ENCODE measurements at places on chromosomes 13 and 19.

DNA sequence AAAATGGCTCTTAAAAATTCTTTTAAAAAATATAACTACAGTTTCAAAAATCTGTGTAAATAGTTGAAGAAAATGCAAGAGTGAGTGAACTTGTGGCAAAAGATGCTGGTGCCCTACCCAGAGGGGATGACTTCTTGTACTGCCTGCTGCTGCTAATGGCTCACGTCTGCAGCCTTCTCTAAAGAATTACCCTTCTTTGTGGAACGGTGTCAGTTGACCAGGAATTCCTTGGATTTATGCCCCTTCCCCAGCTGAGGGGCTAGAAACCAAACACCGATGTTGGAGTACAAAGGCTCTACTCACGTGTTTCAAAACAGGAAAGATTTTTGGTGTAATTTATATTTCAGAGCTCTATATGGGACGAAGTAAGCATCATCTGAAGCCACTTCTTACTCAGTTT is 1582.8 kb downstream of the OLFM4 start:
- no peak for DNase-seq

DNA sequence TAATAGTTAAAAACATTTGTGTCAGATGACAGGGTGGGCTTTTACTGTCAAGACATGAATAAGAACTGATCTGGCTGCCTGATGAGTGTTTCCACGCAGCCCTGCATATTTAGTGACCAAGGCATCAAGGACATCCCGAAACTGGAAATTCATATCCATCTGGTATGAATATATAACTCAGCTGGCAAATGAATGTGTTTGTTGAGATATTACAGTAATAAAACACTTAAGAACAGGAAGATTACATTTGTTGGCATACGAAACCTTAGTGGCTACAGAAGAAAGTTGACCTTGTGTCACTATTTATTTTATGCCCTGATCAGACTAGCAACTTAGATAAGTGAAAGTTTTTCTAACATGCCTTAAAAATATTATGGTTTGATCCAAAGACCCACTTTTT is 32.8 kb downstream of the RAP2A start:
- no peak for DNase-seq

GRCh38 chr13:110813646-110814624 is 100.4 kb downstream of the ING1 start:
- no peak for DNase-seq

DNA sequence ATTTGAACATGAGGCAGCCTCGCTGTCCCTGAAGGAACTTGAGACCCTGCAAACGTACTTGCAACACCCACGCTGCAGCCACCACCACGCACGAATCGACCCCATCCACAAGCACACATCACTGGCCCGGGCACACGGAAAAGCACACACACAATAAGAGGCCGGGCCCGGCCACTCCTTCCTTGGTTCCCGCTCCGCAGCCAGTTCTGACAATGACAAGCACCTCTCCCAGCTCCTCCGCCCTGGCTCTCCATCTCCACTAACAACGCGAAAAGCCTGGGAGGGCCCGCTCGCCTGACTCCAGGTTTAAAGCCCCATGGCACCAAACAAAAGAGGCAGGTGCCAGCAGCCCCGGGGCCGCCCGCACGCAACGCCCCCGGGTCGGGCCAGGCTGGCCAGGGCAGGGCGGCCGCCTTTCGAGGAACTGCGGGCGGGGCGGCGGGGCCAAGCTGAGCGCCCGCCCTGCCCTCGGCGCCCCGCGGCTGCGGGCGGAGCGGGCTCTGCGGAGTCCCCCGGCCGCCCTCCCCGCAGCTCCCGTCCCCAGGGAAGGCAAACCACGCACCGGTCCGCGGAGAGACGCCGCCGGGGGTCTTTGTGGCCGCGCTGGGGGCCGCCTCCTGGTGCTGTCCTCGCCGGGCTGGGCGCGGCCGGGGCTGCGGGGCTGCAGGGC is 495 bp downstream of the DCLK1 start:
- no peak for DNase-seq

- DNase-seq: no peak
Measured at GRCh38 chr13:52925251-52925650, 76.8 kb upstream of the PCDH8 start.

DNA sequence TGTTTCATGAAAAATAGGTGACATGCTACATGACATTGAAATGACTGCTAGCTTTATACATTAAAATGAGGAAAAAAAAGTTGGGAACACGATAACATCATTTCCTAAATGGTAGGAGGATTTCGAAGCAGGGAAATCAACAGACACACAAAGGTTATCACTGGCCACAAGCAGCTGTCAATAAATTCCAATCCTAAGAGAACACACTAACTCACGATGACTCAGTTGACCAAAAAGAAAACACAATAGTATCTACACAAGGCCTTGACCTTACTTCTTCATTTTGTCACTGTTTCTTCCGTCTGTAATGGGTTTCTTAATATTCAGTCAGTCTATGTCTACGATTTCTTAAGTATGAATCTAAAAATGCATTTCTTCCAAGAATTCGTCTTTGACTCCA is 36.5 kb downstream of the STARD13 start:
- DNase-seq: no peak

DNA sequence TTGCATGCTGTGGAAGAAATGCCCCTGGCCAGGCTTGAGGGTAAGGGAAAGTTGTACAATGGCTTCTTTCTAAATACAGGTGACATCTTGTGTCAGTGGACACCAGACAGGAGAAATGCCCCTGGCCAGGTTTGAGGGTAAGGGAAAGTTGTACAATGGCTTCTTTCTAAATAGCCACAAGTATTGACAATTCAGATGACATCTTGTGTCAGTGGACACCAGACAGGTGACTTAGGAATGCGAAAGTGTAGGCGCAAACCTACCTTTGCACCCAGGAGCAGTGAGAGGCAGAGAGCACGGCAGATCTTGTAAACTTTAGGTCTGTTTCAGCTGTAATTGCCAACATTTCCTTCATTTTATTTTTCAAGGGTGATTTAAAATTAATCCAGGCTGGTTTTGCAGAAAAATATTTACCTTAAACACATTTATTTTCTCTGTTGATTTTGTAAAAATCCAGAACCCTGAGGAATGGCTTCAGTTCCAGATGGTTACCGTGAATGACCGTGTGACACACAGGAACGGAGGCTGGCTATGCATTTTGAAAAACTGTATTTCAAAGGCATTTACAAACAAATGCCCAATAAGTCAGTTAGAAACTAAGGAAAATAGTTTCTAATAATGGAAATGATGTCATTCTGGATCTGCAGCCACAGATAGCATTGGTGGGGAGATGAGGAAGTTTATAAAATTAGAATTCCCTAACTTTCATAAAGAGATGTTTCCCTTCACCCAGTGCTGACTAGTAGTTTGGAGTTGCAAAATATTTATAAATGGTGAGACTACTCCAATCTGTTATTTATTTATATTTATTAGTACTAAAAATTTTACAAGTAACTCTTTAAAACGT is 34.9 kb downstream of the TNFSF13B start:
- DNase-seq: no peak

GRCh38 chr19:3335431-3336350 is 30.7 kb upstream of the NFIC start:
- no peak for DNase-seq

DNA sequence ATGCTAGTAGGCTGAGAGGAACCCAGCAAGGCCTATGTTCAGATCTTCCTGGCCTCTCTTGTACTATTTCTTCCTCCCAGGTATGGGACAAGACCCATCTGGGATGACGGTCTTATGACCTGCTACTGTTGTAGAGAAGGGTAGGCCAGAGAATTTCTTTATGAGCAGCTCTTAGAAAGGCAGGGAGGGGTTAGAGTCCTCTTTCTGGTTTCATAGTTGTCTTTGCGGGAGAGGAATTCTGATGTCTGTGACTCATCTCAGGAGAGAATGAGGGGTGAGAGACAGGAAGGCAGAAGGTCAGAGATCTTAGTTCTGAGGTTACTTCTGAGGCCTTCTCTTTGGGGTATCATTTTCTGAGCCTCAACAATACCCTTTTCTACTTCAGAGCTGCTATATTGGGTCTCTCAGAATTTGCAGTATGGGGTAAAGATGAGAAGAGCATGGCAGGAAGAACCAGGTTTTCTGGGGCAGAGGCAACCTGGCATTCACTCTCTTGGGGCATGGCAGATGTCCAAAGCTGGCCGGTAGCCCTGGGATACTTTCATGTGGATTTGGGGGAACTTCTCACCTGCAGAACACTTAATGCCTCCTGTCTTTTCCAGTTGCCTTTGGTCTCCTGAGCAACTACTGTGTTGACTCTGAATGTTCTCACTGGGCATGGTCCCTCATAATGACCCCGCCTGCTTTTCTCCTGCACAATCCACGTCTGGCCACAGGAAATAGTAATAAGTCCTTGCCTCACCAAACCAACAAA is 154.4 kb downstream of the GGACT start:
- DNase-seq: no peak

DNA sequence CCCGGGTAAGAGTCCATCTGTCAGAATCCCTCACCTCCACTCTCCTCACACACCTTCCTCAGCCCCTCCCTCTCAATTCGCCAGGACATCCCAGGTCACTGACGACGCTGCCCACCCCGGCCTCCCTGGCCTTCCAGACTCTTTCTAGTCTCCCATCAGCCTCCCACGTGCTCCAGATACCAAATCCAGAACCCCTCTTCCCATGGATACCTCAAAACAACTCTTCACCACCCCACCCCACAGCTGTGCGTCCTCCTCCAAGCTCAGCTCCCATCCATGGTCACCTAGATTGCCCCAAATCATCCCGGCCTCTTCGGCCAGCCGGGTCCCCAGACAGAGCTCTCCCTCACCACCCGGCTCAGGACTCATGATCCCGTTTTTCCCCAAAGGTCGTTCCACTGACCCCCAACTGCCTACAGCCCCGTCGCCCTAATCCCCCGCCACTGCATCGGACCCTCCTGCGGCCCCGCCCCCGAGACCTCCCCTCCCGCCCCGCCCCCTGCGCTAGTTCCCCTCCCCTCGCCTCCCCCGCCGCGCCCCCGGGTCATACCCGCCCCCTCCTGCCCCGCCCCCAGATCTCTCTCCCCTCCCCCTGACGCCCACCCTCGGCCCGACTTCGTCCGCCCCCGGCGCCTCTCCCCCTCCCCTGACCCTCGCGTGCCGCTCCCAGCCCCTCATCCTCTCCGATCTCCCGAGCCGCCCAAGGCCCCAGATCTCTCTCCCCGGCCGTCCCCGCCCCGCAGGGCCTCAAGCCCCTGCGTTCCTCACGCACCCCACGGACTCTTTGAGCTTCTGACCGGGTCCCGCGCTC is 546 bp downstream of the UBXN6 start:
- DNase-seq: no peak

DNA sequence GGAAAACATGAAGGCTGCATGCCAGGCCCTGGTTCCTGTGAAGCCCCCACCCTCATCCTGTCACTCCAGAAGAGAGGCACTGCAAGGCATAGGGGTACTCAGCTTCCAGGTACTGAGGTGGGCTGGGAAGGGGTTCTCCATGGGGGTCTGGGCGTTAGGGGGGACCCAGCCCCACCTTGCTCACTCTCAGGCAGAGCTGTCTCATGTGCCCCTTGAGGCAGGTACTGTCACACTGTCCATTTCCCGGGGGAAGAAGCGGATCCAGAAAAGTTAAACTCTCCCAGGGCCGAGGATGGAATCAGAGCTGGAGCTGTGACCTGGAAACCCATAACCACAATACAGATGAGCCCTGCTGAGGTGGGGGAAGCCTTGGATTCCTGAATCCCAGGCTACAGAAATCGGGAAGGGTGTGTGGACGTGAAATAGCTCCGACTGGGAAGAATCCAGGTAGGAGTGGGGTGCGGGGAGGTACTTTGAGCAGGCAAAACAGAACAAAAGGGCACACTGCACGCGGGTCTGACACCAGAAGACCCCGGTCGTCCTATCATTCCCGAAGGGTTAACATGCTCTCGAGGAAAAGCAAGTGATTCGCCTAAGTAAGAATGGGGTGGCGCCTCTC is 540 bp upstream of the USE1 start:
- DNase-seq: no peak

DNA sequence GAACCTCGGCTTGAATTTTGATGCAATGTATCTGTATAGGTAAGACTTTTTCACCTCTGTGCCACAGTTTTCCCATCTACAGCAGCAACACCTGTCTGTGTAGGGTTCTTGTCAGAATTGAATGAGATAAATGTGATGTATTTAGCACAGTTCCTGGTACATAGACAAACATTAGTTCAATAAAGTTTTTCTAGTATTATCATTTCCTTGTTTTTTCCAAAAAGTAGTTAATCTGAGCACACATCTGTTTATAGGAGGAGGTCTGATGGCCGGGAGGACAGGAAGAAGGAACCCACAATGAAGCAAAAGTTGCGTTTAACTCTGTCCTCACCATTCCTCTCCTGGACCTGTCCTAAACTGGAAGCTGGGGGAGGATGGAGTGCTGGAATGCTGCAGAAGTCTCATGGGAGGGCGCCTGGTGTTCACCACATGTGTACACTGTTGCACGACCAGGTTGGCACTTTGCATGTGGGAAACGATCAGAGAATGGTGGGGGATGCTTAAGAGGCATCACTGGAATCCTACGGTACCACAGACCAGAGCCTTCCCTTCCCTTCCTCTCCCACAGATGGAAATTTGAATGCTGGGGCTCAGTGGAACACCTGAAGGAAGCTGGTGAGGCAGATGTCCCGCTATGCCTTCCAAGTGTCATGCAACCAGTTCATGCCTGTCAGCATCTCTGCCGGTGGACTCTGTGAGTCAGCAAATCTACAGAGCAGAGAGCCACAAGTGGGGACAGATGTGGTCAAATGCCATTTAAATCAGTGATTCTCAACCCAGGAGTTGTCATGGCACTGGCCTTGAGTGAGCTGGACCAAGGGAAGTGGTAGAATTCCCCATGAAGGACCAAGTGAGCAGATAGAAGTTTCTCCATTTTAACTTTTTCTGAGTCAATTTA is 315.6 kb downstream of the DLEU7 start:
- no peak for DNase-seq

DNA sequence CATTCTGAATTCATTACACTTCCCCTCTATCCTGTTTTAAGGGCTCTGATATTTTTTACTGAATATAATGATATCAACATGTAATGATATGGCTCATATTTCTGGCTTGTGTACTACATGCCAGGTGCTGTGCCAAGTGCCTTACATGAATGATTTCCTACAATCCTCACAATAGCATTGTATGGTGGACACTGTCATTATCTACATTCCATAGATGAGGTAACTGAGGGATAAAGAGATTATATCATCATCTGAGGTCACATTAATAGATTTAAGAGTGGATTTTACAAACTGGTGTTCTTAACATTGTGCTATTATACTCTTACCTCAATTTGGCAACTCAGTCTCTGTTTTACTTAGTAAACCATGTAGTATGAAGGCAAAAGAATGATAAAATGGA is 502.0 kb downstream of the LIG4 start:
- no peak for DNase-seq

DNA sequence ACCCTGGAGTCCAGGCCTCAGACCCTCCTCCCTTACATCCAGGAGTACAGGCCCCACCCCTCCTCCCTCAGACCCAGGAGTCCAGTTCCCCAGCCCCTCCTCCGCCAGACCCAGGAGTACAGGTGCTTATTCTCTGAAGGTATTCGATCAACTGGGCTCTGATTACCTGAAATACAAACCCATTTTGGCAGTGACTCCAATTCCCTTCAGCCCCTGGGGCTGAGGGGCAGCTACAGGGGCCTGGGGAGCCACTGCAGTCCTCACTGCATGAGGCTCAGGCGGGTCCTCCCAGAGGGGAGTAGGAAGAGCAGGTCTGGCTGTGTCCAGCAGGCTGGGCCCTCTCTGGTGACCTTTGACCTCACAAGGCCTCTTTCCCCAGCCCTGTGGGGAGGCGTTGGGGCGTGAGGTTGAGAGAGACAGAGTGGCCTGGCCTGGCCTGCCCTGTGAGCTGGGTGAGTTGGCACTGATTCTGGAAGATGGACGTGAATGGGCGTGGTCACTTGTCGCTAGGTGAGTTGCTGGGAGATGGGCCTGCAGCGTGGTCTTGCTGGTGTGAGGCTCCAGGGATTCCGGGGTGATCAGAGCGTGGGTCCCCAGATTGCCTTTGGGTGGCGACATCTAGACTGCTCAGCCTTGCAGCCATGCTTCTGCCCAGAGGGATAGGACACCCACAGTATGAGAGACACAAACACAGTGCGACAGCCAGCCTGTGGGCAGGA is 3.1 kb downstream of the BCAT2 start:
- DNase-seq: no peak

All from activated T-cell treated with anti-CD3 and anti-CD28 coated beads, Interleukin-2, amount 50 U/mL, for 24 hours (primary cell).